ENCODE measurements at places on chromosomes 7 and 10.

- no peak for DNase-seq
These were observed 23.9 kb upstream of the HDAC9 start for GRCh38 chr7:18471476-18472160.

DNA sequence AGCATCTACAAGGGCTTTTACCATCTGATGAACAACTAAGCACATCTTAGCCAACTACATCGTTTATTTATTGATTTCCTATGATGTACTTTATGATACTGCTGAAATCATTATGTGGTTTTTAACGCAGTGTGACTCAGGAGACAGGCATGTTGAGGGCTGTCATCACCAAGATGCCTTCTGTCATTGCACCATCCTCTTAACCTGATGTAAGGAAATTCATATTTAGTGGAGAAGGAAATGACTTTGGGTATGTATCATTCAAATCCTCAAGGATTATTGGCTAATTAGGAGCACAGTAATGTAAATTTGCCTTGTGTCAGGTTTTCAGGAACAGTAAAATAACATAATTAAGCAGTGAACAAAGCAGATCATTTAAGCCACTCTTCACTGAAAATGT lies 138.5 kb upstream of the MGMT start:
- no peak for DNase-seq

DNA sequence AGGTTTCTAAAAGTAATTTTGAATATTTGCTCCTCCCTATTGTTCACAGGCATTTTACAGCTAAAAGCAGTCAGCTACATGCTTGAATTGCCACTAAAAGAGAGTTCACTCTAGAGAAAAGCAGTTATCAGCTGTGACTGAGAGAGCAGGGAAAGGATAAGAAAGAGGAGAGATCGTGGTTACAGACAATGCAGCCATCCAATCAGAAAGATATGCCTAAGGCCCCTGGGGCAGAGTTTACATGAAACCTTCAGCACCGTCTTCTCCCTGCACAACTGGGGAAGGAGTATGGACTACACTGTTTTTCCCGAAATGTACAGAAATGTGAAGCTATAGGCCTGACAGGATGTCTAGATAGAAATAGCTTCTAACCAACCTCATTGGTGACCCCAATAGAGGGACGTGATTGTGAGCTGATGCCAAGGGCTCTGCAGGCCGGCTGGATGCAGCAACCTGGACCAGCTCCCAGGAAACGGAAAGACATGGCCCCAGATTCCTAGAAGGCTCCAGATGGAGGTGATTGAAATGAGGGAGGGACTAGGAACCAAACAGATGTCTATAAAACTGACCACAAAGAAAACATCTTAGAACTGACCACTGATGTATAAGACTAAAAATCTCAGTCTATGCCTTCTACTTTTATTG lies 3.2 kb upstream of the VSTM4 start:
- DNase-seq, result no peak

GRCh38 chr10:98269435-98269912 lies 1.5 kb upstream of the LOXL4 start:
- no peak for DNase-seq

DNA sequence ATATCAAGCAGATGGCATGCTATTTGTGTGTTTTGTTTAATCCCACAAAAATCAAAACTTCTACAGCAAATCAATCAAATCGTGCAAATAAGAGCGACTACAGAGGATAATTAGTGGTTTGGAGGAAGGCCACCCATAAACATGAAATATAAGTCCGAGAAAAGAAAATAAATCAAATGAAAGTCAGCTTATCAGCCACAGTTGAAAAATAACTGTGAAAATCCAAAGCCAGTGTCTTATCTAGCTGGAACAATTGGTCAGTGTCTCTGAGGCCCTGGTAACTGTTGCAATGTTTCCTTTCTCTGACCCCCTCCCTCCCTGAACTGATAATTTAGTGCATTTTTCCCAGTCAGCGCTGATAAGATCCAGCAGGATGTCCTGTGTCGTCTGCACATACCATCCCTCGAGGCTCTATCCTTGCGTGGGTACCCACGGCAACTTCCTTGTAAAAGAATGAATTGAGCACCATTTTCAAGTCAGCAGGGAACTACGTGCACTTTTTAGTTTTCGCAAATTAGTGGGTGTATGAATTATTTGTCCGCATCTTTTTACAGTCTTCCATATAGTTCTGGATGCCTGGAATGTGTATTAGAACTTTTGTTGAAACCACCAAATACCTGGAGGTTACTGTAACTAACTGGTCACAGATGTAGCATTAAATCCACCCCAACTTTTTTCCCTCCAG lies 10.8 kb upstream of the JCAD start:
- DNase-seq, result no peak

DNA sequence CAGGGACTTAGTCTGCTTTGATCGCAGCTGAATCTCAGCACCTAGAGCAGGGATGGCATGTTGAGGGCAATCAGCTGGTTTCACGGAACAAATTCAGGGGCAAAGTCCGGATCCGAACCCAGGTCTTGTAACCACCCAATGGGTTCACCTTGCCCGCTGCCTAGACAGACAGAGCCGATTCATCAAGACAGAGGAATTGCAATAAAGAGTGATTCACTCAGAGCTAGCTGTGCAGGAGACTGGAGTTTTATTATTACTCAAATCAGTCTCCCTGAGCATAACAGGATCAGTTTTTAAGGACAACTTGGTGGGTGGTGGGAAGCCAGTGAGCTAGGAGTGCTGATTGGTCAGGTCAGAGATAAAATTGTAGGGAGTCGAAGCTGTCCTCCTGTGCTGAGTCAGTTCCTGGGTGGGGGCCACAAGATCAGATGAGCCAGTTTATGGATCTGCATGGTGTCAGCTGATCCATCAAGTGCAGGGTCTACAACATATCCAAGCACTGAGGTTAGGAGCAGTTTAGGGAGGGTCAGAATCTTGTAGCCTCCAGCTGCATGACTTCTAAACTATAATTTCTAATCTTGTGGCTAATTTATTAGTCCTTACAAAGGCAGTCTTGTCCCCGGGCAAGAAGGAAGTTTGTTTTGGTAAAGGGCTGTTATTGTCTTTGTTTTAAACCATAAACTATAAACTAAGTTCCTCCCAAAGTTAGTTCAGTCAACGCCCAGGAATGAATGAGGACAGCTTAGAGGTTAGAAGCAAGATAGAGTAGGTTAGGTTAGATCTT lies 43.5 kb upstream of the CHST3 start:
- DNase-seq, result no peak

GRCh38 chr10:67603086-67603485 lies 92.9 kb downstream of the CTNNA3 start:
- no peak for DNase-seq

GRCh38 chr7:98753989-98754479 lies 115.8 kb downstream of the TMEM130 start:
- no peak for DNase-seq

DNA sequence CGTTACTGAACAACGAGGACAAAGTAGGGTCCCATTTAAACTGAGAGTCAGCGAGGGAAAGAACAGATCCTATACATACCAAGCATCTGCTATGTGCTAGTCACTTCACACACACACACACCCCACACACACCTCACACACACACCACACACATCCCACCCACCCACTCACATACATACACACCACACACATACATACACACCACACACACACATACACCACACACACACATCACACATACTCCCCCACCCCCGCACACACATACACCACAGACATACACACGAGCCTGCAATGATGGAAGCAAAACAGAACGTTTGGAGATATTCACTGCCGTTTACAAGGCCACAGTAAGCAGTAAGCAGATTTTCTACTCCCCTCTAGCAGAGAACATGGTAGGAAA lies 607 bp upstream of the GRB10 start:
- DNase-seq, result no peak

DNA sequence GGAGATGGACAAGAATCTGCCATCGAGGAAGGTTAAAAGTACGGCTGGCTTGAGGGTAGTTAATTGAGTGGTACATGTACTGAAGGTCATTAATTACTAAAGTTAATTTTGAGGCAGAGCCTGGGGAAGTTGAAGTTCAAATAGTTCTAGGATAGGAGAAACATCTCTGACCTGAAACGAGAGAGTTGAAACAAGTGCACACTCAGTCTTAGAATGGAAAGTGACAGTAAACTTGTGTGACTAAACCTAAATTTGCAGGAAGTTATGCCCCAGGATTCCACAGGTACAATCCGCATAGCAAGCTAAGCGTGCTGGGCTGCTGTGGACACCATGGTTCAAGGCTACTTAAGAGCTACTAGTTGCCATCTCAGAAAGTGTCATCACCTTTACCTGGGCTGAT lies 209.9 kb downstream of the CHCHD3 start:
- DNase-seq, result no peak

DNA sequence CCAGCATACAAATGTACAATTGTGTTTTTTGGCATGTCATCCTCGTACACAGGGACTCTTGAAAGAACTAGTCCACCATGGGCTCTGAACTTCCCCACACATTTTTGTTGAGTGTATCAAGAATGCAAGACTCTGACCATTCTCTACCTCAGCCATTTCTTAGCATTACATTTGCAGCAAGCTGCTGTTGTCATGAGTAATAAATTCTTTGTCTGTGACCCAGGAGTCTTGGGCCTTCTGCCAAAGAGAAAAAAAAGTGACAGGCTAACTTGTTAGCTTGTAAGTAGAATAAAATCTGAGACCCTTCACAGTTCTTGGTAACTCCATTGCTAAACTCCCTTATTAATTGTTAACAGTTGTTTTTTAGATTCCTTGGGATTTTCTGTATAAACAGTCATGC lies 542.3 kb upstream of the MBL2 start:
- no peak for DNase-seq

- no peak for DNase-seq
These were observed 61.1 kb downstream of the CHST15 start for GRCh38 chr10:124032087-124032935.

DNA sequence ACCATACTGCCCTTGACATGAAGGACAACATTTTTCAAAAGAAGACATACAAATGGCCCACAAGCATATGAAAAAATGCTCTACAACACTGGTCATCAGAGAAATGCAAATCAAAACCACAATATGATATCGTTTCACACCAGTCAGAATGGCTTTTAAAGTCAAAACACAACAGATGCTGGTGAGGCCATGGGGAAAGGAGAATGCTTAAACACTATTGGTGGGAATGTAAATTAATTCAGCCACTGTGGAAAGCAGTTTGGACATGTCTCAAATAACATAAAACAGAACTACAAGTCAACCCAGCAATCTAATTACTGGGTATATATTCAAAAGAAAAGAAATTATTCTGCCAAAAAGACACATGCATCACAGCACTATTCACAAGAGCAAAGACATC lies 4.2 kb upstream of the NT5C3A start:
- DNase-seq, result no peak

DNA sequence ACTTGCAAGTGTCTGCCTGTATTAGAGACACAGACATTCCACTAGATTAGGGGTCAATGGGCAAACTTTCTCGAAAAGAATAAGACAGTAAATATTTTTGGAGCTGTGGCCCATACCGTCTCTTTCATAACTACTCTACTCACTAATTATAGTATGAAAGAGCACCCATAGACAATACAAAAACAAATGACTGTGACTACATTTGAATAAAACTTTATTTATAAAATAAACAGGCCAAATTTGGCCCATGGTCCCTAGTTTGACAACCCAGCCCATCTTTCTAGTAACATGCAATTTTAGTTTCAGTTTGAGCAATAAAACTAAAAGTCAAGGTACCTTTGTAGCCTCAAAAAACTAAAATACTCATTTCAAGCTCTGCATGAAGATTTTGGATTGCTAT lies 294.6 kb downstream of the PARD3 start:
- no peak for DNase-seq

GRCh38 chr7:31788445-31788844 lies 101.4 kb downstream of the PPP1R17 start:
- DNase-seq, result no peak

DNA sequence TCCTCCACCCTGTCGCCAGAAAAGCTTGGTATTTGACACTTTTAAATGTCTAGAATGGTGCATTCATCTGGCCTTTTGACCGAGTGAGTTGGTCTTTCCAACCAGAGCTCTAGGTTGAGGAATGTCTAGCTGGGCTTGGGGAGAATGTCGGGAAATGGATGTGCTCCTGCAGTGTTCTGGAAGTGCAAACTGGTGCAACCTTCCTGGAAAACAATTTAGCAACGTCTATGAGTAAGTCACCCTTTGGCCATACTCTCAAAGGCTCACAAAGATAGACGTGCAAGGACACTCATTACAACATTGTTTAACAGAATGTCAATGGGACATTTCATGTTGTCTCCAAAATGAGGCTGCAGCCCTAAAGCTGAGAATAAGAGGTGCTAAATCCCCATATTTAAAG lies 12.2 kb upstream of the NMT2 start:
- no peak for DNase-seq

DNA sequence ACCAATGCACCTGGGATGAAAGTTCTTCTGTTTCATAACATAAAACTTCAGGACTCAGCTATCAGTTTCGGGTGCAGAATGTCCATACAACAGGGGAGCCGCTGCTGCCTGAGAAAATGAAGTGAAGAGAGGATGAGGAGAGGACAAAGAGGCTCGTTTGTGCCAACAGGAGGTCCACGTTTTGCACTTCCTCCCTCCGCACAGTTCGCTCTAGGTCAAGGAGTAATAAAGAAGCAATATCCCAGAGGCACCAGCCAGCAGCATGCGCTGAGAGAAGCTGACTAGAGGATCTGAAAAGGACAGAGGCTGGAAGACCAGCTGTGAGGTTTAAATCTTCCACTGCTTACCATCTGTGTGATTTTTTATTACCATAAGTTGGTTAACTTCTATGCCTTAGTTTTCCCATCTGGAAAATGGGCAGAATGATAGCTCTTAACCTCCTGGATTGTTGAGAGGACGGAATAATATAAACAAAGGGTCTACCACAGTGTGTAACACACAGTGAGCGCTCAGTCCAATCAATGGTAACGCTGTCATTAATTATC lies 709 bp downstream of the GPAM start:
- no peak for DNase-seq

DNA sequence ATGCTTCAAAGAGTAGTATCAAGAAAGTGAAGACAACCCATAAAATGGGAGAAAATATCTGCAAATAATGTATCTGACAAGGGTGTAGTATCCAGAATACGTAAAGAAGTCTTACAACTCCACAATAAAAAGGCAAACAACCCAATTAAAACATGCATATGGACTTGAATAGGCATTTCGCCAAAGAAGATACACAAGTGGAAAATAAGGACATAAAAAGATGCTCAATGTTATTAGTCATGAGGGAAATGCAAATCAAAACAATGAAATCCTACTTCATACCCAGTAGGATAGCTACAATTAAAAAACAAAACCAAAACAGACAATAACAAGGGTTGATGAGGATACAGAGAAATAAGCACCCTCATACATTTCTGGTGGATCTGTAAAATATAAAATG lies 79.2 kb downstream of the NUDCD3 start:
- no peak for DNase-seq

GRCh38 chr7:134856091-134856490 lies 76.7 kb downstream of the CALD1 start:
- no peak for DNase-seq

- DNase-seq, result no peak
These were observed 91.3 kb downstream of the CACNB2 start for GRCh38 chr10:18231480-18231879.

- no peak for DNase-seq
These were observed 16.9 kb downstream of the PCGF6 start for GRCh38 chr10:103333934-103334520.

- no peak for DNase-seq
These were observed 285.2 kb downstream of the DNAJB6 start for GRCh38 chr7:157622000-157622399.
